ENCODE measurements at places on chromosomes 3 and 15.
A peak's percentile ranks its signal among the peaks of the same experiment; 100 is the strongest.

- DNase-seq = no peak
These were observed 146.1 kb upstream of the BCHE start for GRCh38 chr3:165983284-165983683.

DNA sequence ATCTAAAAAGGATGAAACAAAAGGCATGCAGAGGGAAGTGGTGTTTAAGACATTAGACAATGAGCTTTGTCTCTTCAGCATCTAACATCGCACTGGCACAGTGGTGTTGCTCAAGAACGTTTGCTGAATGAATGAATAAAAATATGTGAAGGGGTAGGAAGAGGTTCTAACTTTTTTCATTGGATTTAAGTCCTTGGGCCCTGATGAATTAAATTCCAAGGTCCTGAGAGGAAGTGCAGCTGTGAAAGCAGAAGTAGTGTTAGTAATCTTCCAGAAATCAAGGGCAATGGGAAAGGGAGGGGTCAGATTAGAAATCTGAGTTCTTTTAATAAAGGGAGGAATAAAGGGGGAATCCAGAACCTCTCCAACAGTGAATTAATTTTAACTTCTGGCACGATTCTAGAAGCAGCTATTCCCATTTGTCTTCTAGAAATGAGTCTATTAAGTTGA, 29.6 kb downstream of the TLNRD1 start:
- no peak for DNase-seq

GRCh38 chr15:94075349-94075748, 156.0 kb upstream of the MCTP2 start:
- peak; percentile 81 for DNase-seq

DNA sequence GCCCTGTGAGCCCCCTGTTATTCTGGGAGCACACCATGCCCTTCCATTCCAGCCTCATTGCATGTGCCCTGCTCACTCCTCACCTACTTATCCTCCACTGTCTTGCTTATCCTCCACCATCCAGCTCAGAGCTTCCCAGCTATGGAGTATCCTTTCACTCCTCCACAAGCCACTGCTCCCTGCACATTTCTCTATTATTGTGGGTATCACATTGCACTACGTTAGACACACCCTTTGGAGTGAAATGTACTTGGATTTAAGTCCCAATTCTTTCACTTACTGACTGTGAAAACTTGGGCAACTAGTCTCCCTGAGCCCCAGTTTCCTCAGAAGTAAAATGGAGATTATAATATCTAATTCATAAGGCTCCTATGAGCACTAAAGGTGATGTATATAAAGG, 4.3 kb downstream of the MASP1 start:
- DNase-seq = peak; percentile 36

DNA sequence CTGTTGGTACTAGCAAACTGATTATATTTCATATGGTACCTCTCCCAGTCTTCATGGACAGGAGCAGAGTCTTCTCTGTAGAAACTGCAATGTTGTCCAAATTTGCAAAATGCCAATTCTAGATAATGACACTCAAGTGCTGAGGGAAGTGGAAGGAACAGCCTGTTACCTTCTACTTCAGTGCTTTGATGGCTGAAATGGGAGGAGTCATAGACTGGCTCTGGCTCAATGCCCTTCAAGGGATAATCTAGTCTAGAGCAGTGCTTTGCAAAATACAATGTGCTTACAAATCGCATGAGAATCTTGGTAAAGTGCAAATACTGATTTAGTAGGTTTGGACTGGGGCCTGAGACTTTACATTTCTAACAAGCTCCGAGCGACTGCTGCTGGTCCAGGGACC, 51.7 kb upstream of the ACP3 start:
- DNase-seq = no peak

DNA sequence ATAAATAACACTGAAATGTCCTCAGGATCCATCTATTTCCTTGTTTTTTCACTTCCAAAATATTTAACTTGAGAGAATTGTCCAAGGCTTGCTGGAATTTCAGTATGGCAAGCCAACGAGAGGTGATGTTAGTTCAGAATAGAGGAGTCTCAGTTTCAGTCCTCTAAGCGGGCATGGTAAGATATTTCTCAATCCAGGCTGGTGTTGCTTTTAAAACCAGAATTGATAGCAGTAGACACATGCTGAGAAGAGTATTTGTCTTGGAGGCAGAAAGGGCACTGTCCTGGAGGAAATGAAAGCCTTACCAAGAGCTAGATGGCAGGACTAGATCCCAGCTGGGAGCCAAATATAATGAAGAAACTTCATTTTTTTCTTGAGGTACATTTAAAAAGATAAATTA, 23.1 kb downstream of the PHLDB2 start:
- no peak for DNase-seq

DNA sequence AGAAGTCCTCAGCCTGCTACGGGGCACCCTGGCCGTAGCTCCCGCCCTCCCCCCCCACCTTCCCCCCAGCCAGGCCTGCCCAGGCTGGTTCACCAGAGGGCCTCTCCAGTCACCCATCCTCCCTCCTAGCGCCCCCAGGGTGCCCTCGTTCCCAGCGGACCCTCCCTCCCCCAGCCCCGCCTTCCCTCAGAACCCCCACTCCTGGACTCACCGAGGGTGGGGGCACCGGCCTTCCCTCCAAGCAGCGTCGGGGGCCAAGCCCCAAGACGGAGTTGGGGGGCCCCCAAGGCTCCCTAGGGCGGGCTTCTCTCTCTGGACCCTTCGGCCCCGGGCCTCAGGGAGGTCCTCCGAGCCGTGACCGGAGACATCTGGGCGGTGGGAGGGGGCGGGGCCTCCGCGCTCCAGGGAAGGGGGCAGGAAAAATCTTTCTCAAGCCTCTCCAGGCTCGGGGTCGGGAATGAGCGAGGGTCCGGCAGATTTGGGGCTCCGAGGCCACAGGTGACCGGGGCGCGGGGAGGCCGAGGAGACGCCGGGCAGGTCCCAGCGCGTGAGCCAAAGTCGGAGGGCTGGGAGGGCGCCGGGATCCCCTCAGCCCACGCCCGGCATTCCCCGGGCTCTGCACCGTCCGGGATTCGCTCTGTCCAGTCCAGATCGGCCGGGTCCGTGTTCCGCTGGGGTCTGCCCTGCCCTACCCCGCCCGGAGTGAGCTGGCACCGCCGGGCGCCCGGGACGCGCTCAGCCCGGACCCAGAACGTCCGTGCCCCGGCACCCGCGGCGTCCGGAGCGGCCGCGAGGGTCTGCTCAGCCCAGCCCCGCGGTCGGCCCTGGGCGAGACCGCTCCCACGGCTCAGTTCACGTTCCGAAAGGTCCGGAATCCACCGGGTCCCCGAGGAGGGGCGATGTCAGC, 999 bp downstream of the INSYN1 start:
- DNase-seq = no peak

- DNase-seq = no peak
These were observed 26.2 kb downstream of the NME9 start for GRCh38 chr3:138303474-138303873.

DNA sequence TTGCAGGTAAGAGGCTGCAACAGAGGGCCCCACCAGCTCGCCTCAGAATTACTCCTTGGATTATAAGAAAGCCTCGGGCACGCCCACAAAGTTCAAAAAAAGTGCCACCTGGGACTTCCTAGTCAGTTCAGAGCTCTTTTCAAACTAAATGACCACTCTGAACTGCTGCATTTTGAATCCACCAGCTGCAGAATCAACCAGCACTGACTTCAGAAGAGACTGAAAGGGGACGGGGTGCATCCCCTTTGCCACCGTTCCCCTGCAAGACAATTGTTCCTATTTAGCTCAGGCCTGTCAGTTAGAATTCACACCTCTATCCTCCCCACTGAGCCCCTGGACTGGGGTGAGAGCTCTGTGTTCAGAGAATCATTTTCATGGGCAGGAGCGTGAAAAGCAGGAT, 181.4 kb upstream of the GADL1 start:
- no peak for DNase-seq

DNA sequence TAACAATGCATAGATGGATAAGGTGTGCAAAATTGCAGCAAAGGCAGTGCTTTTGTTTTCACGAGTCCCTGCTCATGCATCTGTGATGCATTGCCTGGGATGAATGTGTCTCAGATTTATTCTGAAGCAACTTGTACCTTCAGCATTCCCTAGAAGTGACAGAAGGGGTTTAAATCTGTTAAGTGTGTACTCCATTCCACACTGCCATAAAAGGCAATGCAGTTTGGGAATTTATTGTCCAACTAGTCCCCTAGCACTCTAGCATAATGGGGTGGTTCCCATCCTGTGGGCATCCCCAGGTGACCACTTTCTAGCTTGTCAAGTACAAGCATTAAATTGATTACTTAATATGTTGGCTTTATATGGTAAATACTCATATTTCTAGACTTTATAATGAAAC, 306.5 kb upstream of the CBLB start:
- DNase-seq = no peak

GRCh38 chr3:141129049-141129448, 77.9 kb downstream of the SPSB4 start:
- DNase-seq = no peak

- peak; percentile 29 for DNase-seq
These were observed 436 bp downstream of the ADPGK start for GRCh38 chr15:72783004-72783639.

- DNase-seq = no peak
These were observed 22.4 kb upstream of the CELF6 start for GRCh38 chr15:72342385-72342784.

DNA sequence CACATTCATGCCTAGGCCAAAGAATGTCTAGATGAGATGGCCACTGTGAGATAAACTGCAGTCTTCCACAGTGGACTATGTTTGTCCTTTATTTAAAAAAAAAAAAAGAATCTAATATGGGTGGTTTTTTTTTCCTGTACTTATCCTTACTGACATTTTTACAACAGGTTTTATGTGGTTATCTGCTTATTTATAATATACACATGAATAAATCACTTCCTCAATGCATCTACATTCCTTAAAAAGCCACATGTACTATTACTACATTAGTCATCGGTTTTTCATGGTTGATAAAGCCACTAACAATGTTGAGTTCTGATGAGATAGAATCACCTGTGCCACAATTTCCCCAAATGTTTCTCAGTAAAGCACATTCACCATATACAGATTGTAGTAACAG, 341.3 kb upstream of the THBS1 start:
- peak; percentile 38 for DNase-seq

GRCh38 chr15:74320352-74321247, 46.8 kb downstream of the CYP11A1 start:
- peak; percentile 61 for DNase-seq

DNA sequence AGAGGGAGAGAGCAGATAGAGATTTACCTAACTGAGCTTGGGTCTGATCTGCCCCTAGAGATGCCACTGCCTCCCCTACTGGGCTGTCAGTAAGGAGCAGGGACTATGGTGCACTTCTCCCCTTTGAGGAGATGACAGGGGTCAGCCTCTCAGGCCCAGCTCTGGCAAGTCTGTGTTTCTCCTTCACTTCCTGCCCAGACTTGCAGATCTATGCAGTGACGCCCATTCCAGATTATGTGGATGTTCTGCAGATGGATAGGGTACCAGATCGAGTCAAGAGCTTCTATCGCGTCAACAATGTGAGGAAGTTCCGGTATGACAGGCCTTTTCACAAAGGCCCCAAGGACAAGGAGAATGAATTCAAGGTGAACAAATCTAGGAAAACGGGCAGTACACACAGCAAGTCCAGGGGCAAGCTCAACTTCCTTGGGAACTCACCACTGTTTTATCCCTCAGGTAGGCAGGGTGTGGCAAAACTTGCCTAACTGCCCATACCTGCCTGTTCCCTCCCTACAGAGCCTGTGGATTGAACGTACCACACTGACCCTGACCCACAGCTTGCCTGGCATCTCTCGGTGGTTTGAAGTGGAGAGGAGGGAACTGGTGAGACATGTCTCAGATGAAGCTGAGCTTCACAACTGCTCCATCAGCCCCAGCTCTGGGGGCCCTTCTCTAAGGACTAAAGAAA, 29.1 kb upstream of the MANF start:
- DNase-seq = no peak

- DNase-seq = no peak
These were observed 350.3 kb downstream of the TUSC7 start for GRCh38 chr3:117059956-117060270.

- DNase-seq = peak; percentile 67
These were observed 37.9 kb downstream of the UBR1 start for GRCh38 chr15:43067717-43068461.

- DNase-seq = peak; percentile 83
These were observed 78.3 kb upstream of the CDIN1 start for GRCh38 chr15:36501063-36501678.

DNA sequence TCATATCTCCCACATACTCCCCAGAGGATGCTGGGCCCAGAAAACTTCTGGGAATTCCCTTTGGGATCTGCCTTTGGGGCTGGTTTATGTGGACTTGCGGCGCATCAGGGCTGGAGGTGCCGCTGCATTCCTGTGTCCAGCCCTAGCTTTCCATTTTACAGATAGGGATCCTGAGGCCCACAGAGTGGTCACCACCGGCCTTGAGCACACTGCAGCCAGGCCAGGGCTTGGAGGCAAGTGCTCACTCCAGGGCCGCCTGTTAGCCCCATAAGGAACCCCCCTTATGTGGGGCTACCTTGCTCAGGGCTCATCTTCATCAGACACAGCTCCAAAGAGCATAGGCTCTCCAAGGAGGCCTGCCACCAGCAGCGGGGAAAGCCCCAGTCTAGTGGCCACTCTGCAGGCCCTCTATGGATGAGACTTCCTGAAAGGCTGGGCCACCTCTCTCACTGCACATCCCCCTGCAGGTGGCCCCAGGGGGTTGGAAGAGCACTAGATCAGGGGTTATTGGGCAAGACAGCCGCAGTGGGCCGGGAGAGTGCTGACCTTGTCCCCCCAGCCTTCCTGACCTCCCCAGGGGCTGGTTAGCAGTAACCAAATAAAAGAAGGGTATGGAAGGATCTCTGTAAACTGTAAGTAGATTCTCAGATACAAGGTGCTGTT, 9.2 kb upstream of the ATP2B2 start:
- DNase-seq = no peak

DNA sequence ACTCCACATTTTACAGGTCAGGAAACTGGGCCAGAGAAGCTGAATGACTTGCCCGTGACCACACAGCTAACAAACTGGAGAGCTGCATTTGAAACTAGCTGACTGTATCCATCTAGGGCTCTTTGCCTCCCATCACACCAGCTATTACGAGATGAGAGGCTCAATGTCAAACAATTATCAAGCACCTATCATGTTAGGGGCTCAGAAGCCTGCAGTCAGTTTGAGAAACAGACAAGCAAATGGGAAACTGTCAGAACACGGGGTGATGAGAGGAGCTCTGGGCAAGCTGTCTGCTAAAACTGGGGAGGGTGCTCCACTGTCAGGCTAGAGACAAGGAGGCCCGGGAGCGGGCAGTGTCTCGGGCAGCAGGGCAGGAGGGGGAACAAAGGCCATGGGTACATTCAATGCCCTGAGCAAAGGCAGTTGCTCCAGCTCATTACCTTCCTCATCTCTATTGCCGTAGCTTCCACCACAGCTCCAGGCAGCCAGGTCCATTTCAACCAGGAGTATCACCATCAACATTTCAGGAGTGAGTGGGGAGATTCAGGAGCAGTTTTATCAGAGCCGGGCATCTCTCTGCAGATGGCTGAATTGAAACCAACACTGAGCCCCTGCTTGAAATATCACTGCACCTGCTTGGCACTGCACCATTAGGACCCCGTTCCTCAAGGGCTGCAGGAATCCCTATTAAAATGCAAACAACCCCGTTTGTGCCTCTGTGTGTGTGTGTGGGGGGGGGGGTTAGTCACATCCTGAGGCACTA, 122.6 kb downstream of the RAB11A start:
- no peak for DNase-seq

Measured in fibroblast of the aortic adventitia (primary cell).